Ascending aorta (tissue), 2 donors: ENCODE measurements at places on chromosomes 2 and 18. TPM values are rescaled to one million over a fixed set of nuclear protein-coding genes. Genes with fewer than 3 reads are reported as not detected.

ASXL3 gene
- total RNA-seq = 6.6 TPM

TYMS gene
- 0.53 TPM for total RNA-seq

PSMA8 gene
- not detected for total RNA-seq

DUSP2 gene
- total RNA-seq = 7.2 TPM

RNF152 gene
- total RNA-seq = 9.6 TPM

SEPTIN2 gene
- total RNA-seq = 248 TPM

ZNF385B gene
- total RNA-seq = 0.21 TPM
